ENCODE measurements at places on chromosomes 11 and 22.

GRCh38 chr11:4466871-4467442, 15.5 kb upstream of the OR52K1 start:
- DNase-seq: no peak

DNA sequence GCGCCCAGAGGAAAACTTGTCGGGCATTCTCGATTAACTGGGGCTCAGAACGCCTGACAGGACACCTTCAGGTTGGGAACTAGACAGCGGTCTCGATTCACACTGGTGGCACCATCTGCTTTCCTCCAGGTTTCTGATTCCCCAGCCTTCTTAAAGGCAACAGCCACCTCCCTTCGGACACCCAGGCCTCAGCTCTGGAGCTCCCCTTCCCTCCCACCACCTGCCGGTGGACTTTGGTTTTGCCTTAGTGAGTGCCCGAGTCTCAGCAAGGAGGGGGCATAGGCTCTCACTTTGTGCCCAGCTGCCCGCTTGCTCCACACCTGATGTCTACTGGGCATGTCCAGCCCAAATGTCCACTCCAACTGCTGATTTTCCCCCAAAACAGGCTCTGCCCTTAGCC, 110.4 kb upstream of the PARVA start:
- no peak for DNase-seq

DNA sequence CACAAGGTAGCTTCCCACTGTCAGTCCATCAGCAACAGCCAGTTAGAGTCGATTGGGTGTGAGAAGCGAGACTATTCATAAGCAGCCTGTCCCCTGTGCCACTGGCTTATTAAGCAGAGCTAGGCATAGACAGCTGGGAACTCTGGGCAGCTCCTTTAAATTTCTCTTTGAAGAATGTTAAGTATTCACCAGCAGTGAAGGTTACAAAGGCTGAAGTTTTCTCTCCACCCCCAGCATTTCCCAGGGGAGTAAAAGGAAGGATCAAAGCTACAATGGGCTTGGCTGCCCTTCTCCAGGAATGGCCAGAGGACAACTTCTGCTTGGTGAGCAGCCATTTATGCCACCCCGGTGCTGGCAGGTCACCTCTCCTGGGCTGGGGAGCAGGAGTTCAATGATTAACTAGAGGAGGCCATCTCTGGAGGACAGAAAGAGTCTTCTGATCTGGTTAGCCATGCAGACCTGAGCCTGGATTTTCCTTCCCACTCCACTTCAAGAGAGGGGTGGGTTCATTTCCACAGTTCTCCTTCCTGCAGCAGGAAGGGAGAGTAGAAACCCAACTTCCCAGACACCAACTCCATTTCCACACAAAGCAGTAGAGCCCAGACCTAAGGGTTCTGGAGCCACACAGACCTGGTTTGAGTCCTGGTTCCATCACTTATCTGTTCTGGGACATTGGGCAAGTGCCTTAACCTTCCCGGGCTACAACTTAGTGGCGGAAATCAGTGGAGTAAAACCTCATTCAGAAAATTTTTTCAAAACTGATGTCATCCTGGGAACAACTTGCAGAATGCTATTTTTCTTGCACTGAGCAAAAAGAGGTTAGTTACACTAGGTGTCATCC, 22.6 kb downstream of the POU2AF3 start:
- no peak for DNase-seq

- no peak for DNase-seq
Measured at GRCh38 chr22:31253949-31254348, 38.3 kb downstream of the PIK3IP1 start.

DNA sequence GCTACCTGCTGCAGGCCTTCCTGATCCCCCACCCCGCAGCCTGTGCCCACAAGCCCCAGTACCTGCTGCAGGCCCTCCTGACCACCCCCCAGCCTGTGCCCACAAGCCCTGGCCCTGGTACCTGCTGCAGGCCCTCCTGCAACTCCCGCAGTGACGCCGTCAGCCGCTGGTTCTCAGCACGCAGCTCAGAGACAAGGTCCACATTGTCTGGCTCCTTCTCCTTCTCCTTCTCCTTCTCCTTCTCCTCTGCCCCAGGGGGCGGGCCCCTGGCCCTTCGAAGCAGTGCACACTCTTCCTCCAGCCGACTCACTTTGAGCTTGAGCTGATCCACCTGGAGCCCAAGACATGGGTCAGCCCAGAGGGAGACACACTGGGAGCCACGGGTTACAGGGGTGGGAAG, 9.1 kb downstream of the CARD10 start:
- DNase-seq: no peak

DNA sequence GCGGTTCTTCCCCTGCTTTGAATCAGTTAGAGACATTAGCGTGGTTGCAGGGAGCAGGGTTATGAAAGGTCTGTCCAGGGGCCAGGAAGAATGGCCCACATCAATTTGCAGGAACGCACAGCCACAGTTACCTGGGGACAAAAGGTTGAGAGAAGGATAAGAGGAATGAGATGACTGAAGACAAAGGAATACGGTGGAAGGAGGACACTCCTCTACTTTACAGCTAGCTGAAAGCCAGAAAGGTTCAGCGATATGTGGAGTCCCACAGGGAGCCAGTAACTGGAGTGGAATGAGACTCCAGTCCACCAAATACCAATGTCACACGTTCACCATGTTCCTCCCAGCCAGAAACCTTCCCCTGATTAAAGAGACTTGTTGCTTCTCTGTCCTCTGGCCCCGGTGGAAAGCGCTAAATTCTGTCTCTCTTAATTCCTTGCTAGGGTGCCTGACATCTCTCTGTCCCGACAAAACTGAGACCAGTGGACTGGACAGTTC, 10.7 kb downstream of the XNDC1N start:
- no peak for DNase-seq

GRCh38 chr22:22657712-22658111, 13.3 kb downstream of the GGTLC2 start:
- no peak for DNase-seq

DNA sequence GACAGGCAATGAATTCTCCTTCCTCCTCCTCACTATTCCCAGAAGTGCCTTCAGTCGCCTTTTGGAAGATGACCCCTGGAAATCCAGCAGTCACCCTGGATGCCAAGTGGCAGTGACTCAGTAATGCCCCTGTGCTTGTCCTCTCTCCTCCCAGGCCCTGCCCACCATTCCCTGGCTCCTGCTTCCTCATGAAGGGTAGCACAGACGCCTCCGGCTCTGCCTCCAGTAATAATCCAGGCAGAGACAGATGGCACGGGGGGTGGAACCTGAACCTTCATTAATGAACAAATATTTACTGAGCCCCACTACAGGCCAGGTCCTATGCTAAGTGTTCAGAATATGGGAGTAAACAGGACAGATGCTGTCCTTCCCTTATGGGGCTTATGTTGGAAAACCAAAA, 23.2 kb downstream of the SYT13 start:
- no peak for DNase-seq

DNA sequence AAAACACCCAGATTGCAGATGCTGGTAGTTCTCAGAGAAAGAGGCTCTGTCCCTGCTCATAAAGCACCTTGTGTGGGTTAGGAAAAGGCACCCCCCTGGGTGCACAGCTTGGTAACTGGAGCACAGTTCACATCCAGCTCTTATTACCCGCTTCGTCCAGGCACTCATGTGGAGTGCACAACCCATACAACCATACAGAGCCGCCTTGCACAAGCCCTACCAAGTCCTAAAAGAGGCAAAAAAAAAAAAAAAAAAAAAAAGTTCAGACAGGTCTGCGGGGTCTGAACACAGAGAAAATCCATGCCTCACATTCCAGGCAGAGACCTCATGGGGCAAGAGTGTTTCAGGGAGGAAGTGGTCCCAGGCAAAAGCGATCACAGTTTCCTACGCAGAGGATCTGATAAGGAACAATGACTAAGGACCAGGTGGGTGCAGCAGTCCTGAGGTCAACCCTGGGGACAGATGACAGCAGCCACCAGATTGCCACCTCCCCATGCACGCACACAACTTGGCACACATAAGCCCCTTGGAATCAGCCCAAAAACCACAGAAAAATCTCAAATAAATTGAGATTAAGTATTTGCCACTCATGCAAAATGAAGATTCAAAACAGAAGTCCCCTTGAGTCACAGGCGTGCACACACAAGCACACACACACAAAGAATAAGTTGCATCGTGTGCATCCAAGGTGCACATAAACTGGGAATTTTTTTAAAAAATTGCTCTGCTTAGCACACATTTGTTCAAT, 12.3 kb downstream of the MB start:
- DNase-seq: peak; percentile 49

DNA sequence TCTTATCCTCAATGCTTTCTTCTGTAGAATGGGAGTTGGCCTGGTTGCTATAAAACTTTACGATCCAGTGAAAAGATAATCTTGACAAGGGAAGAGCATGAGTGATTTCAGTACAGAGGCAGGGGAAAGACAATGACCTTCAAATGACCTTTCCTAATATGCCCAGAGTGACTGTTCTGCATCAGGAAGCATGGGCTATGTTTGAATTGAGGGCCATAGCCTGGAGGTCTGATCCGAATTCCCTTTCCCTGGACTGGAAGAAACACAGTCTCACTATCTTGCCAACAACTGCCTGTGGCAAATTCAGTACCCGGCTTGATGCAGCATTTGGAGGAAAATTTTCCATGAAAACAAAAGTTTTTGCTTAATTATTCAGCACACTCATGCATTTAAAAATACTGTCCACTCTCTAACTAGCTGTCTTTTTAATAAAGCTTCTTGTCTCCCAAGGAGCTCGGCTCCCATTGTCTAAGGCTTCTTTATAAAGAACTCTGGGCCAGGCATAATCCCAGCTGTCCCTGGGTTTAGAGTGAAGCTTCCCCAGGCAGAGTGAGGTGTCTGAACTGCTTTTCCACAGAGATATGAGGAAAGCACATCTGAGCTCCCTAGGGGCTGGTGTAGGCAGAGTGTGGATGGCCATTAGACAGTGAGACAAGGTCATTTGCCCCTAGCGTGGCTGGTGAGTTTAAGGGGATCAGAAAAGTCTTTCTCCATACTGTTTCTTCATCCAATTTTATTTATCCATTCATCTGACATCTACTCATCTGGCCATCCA, 132.7 kb upstream of the CADM1 start:
- no peak for DNase-seq

DNA sequence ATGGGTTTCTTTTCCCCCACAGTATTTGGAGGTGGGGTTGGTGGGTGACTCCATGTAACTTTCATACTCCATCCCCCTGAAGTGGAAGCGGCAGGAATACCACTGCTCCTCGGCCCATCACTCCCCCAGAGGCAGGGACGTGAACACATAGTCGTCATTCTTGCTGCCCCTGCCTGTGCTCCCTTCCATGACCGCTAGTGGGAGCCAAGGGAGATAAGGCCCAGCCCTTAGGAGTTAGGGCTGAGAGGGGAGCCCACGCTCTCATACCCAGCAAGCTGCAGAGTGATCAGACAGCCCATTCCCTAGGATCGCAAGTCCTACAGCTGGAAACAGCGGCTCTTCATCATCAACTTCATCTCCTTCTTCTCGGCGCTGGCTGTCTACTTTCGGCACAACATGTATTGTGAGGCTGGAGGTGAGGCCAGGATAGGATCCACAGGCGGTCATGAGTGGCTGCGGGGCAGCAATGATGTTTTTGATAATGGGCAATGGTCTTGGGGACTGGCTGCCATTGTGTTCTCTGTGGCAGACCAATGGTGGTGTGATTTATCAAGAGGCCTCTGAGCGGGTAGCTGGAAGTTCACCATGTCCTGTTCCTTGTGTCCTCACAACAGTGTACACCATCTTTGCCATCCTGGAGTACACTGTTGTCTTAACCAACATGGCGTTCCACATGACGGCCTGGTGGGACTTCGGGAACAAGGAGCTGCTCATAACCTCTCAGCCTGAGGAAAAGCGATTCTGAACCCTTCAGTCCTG, 15.9 kb downstream of the RHOG start:
- no peak for DNase-seq

GRCh38 chr11:28107750-28108618, at the start of the genes KIF18A and METTL15:
Gene KIF18A (minus strand): TSS chr11:28108156. CDS start chr11:28097947, 10,209 bp downstream.
Gene METTL15 (plus strand): TSS chr11:28108388. CDS start chr11:28113335, 4,947 bp downstream.
- DNase-seq: peak; percentile 99

GRCh38 chr11:65403607-65404121, 17.2 kb downstream of the FRMD8 start:
- no peak for DNase-seq

DNA sequence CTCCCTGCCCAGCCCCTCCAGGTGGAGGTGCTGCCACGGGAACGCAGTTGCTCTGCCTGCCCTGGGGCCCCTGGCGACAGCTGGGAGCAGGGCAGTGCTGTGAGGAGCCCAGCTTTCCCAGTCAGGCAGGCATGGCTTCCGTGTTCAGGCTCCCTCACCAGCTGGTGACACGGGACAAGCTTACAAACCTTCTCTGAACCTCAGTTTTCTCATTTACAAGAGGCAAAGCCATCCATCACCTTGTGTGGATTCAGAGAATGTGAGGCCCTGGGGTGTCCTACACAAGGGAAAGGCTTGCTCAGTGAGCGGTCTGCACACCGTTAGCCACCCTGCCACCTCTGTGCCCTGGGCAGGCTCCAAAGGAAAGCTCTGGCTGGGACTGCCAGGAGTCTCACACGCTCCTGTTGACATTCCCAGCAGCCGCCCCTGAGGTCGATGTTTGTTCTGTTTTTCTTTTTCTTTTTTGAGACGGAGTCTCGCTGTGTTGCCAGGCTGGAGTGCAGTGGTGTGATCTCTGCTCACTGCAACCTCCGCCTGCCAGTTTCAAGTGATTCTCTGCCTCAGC, 23.5 kb downstream of the SUN2 start:
- DNase-seq: no peak

DNA sequence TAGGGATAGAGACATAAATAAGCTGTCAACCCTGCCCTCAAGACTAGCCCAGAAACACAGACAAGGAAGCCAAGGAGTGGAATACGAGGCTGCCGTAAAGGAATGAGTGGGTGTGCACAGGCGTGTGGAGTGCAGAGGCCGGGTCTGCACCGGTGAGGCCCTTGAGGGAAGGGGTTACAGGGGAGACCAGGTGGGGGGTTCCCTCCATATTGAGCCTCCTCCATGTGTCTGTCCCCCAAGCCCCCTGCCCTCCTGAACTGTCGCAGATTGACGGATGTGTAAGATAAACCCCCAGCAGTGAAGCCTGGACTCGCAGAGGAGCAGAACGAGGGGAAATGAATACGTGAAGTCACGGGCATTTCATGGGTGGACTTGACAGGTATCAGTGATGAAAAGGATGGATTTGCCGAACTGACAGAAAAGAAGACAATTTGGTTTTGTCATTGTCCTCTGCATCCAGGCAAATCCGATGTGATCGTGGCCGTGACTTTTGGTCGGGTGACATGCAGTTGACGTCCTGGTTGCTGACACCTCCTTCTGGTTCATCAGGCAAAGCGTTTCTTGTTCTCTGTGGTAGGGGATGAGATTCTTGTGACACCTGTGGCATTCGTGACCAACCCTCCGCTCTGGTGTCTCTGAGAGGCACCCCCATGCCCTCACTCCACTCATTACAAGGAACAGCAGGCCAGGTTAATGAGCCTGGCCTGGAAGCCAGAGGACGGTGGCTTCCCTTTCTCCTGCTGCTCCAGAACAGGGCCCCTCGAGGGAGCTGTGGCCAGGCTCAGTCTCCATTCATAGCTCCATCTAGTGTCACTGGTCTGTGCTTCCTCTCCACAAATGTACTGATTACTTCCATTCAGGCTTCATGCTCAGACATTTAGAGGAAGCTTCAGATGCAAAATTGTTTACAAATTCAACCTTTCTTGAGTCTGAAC, 223.1 kb upstream of the B3GAT1 start:
- no peak for DNase-seq

Data from PC-3 (cell line).